ENCODE measurements at places on chromosomes 3 and 15.
A peak's percentile ranks its signal among the peaks of the same experiment; 100 is the strongest.

DNA sequence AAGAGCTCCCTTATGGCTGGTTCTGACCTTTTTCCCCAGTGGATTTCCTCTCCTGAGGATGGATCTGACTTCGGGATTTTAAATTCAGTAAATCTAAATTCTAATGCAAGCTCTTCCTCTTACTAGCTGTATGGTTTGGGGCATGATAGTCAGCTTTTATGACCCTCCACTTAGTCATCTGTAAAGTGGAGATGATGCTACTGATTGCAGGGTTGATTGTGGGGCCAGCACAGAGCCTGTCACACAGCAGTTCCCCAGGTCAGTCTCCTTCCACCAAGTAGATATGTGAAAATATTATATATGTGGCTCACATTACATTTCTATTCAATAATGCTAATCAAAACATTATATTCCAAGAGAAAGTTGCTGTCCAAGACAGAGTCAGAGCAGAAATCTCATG lies 141.3 kb upstream of the UBE2E1 start:
- no peaks in the 10 kb centered on the region for H3K36me3 ChIP-seq
- no peak overlapping the region for H3K27ac ChIP-seq
- peak; percentile 45 for ATAC-seq
- H3K4me3 ChIP-seq = no peak overlapping the region
- H3K27me3 ChIP-seq = peaks cover 4% of the 10 kb centered on the region

DNA sequence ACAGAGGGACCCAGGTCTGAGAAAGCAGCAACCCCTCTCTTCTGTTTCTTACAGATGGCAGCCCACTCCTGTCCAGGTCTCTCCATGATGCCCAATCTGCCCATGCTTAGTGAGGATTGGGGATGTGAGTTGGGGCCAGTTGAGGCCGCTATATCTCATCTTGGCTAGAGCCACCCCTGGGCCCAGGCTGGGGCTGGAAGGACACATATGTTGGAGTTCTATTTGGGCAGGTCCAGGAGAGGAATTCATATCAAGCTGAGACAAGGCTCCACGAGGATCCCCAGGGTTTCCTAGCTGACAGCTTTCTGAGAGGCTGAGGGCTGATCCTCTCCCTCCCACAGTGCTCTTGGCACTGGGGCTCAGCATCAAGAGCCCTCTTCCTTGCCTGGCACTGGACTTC lies 11.4 kb downstream of the TGM5 start:
- no peak overlapping the region for H3K4me3 ChIP-seq
- H3K4me1 ChIP-seq = peaks cover 44% of the 10 kb centered on the region
- no peaks in the 10 kb centered on the region for H3K27me3 ChIP-seq
- ATAC-seq = no peak
- H3K36me3 ChIP-seq = peaks cover 5% of the 10 kb centered on the region
- peak overlapping the region; percentile 94 for H3K27ac ChIP-seq

DNA sequence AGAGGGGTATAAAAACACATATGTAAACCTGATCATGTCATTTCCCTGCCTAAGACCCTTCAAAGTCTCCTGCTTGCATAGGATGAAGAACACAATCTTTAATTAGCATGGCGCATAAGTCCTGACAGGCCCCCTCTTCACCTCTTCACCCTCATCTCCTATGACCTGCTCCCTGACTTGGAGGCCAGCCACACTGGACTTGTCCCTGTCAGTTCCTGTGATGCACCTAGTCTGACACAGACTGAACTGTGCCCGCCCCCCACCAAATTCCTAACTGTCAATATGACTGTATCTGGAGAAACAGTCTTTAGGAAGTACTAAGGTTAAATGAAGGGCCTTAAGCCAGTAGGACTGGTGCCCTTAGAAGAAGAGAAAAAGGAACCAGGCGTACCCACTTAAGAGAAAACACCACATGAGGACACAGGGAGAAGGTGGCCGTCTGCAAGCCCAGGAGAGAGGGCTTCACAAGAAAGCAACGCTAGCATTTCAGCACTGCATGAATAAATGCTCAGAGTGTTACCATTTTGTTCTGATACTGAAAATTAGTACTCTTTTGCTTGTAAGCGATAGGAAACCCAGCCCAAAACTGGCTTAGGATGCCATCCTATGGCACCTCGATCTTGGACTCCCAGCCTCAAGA lies 34.0 kb downstream of the MRPL46 start:
- H3K27me3 ChIP-seq = peaks cover 24% of the 10 kb centered on the region
- H3K27ac ChIP-seq = no peak overlapping the region
- H3K4me3 ChIP-seq = no peak overlapping the region
- no peaks in the 10 kb centered on the region for H3K36me3 ChIP-seq

- no peaks in the 10 kb centered on the region for H3K4me1 ChIP-seq
- H3K36me3 ChIP-seq = no peaks in the 10 kb centered on the region
- ATAC-seq = no peak
- peaks cover 41% of the 10 kb centered on the region for H3K27me3 ChIP-seq
- no peak overlapping the region for H3K27ac ChIP-seq
Observed at GRCh38 chr3:10999221-11000107, 6.9 kb downstream of the SLC6A1 start.

- peaks cover 11% of the 10 kb centered on the region for H3K27me3 ChIP-seq
- H3K36me3 ChIP-seq = no peaks in the 10 kb centered on the region
- H3K4me1 ChIP-seq = no peaks in the 10 kb centered on the region
- no peak for ATAC-seq
Observed at GRCh38 chr15:63010920-63011693, 31.4 kb upstream of the TPM1 start.

DNA sequence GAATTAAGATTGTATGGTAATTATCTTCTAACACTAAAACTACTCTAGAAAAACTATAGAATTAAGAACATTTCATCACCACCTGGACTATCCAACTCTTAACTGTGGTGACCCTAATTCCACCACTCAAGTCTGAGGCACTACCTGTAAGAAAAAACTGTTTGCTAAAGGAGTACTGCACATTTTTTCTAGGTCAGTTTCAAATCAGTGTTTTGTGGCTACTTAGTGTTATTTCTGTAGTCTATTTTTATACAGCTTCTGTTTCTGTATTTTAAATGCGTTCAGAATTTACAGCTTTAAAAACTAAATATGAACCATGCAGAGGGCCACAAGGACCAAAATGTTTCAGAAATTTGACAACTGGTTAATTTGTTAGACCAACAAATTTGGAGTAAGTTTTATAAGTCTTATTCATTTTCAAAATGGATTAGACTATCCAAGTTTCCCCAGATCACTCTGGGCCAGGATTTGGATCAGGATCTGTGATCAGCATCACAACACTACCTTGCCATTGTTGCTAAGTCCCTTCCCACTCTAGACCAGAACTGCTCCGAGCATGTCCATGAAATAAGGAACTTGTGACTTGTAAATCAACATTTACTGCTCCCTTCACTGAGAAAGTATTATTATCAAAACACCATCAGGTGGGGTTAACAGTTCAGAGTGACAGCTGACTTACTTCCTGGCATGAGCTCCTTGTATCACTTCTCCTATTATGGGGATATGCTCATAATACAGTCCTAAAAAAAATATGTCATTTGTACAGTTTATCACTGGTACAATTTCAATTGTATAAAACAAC lies 8.6 kb downstream of the GLT8D1 start:
- ATAC-seq = no peak
- H3K4me3 ChIP-seq = no peak overlapping the region
- no peaks in the 10 kb centered on the region for H3K27me3 ChIP-seq
- peaks cover 7% of the 10 kb centered on the region for H3K4me1 ChIP-seq
- H3K36me3 ChIP-seq = peaks cover 32% of the 10 kb centered on the region

GRCh38 chr3:86995537-86995936 lies 4.6 kb upstream of the VGLL3 start:
- ATAC-seq = no peak
- H3K27me3 ChIP-seq = peaks cover 20% of the 10 kb centered on the region
- no peaks in the 10 kb centered on the region for H3K4me1 ChIP-seq
- no peak overlapping the region for H3K4me3 ChIP-seq
- no peak overlapping the region for H3K27ac ChIP-seq
- H3K36me3 ChIP-seq = no peaks in the 10 kb centered on the region

GRCh38 chr3:24259901-24260512 lies 234.6 kb downstream of the THRB start:
- ATAC-seq = no peak
- no peak overlapping the region for H3K27ac ChIP-seq
- no peaks in the 10 kb centered on the region for H3K36me3 ChIP-seq
- no peaks in the 10 kb centered on the region for H3K27me3 ChIP-seq
- H3K4me3 ChIP-seq = no peak overlapping the region

- no peak for ATAC-seq
- no peaks in the 10 kb centered on the region for H3K36me3 ChIP-seq
- H3K27ac ChIP-seq = no peak overlapping the region
- no peaks in the 10 kb centered on the region for H3K27me3 ChIP-seq
- no peak overlapping the region for H3K4me3 ChIP-seq
- no peaks in the 10 kb centered on the region for H3K4me1 ChIP-seq
Observed at GRCh38 chr15:95644100-95644875, 686.2 kb upstream of the NR2F2 start.

- no peak overlapping the region for H3K4me3 ChIP-seq
- H3K27me3 ChIP-seq = no peaks in the 10 kb centered on the region
- H3K27ac ChIP-seq = no peak overlapping the region
- ATAC-seq = no peak
- H3K4me1 ChIP-seq = no peaks in the 10 kb centered on the region
Observed at GRCh38 chr3:88235102-88235501, 85.3 kb downstream of the C3orf38 start.

- peaks cover 32% of the 10 kb centered on the region for H3K27me3 ChIP-seq
- no peaks in the 10 kb centered on the region for H3K4me1 ChIP-seq
- H3K27ac ChIP-seq = no peak overlapping the region
- no peaks in the 10 kb centered on the region for H3K36me3 ChIP-seq
- no peak for ATAC-seq
Observed at GRCh38 chr3:43968465-43968864, 273.2 kb upstream of the TOPAZ1 start.

- H3K4me1 ChIP-seq = peaks cover under 1% of the 10 kb centered on the region
- peak; percentile 45 for ATAC-seq
- no peaks in the 10 kb centered on the region for H3K36me3 ChIP-seq
- no peaks in the 10 kb centered on the region for H3K27me3 ChIP-seq
- H3K4me3 ChIP-seq = no peak overlapping the region
Observed at GRCh38 chr15:37771465-37771864, 163.0 kb upstream of the TMCO5A start.

GRCh38 chr3:133937061-133937686 lies 41.5 kb upstream of the RAB6B start:
- peaks cover 6% of the 10 kb centered on the region for H3K4me1 ChIP-seq
- no peak for ATAC-seq
- H3K36me3 ChIP-seq = no peaks in the 10 kb centered on the region

- H3K4me1 ChIP-seq = peaks cover 88% of the 10 kb centered on the region
- no peaks in the 10 kb centered on the region for H3K27me3 ChIP-seq
- peak overlapping the region; percentile 91 for H3K27ac ChIP-seq
- H3K36me3 ChIP-seq = peaks cover 50% of the 10 kb centered on the region
Observed at GRCh38 chr3:127753338-127753737, 69.0 kb downstream of the MGLL start.

DNA sequence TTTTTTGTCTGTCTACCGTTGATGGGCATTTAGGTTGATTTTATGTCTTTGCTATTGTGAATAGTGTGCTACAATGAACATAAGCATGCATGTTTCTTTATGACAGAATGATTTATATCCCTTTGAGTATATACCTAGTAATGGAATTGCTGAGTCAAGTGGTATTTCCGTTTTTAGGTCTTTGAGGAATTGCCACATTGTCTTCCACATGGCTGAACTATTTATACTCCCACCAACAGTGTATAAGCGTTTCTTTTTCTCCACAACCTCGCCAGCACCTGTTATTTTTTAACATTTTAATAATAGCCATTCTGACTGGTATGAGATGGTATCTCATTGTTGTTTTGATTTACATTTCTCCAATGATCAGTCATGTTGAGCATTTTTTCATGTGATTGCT lies 89.6 kb upstream of the GALNT15 start:
- no peaks in the 10 kb centered on the region for H3K4me1 ChIP-seq
- no peaks in the 10 kb centered on the region for H3K36me3 ChIP-seq
- H3K27ac ChIP-seq = no peak overlapping the region
- no peak for ATAC-seq

GRCh38 chr15:61880084-61880483 lies 180.2 kb downstream of the VPS13C start:
- H3K4me3 ChIP-seq = no peak overlapping the region
- H3K36me3 ChIP-seq = peaks cover 21% of the 10 kb centered on the region

GRCh38 chr3:29488922-29489321 lies 208.1 kb downstream of the RBMS3 start:
- ATAC-seq = no peak
- no peaks in the 10 kb centered on the region for H3K4me1 ChIP-seq
- no peak overlapping the region for H3K4me3 ChIP-seq
- H3K27me3 ChIP-seq = no peaks in the 10 kb centered on the region
- H3K27ac ChIP-seq = no peak overlapping the region
- no peaks in the 10 kb centered on the region for H3K36me3 ChIP-seq

DNA sequence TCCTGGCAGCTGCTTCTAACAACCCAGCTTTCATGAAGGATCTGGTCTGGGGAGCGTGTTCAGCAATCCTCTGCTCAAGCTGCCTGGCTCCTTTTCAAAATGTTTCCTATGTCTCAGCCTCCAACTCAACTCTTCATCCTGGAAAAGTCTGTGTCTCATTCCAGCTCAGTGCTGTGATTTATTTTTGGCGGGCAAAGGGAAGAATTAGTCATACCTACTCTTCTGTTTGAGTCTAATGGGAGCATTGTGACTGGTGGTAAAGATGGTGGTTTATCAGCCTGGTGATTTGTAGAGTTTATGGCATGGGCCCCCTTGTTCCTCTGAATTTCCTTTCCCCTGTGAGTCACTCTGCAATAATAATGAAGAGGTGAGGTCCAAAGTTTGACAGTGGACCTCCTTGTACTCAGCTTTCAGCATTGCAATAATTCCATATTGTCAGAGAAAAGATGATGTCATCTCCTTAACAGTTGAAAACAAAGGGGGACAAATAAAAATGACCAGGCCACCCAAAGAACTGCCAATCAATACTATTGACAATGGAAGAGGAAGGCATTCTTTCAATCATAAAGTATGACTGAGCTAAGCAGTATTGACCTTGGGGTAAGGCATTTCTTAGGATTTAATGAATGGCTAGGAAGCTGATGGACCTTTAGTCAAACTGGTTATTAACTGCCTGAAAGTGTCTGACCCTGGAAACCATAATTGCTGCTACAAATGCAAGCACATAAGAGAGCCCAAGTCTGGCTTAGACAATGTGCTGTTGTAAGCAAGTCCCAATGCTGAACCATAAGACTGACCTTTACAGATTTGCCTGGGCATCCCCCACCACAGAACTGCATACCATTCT lies 204.7 kb upstream of the MCTP2 start:
- no peak overlapping the region for H3K27ac ChIP-seq
- no peaks in the 10 kb centered on the region for H3K4me1 ChIP-seq
- H3K36me3 ChIP-seq = no peaks in the 10 kb centered on the region
- no peak overlapping the region for H3K4me3 ChIP-seq
- peaks cover 24% of the 10 kb centered on the region for H3K27me3 ChIP-seq
- no peak for ATAC-seq

GRCh38 chr3:127207727-127208482 lies 15.0 kb downstream of the PRR23E start:
- H3K27ac ChIP-seq = no peak overlapping the region
- no peaks in the 10 kb centered on the region for H3K4me1 ChIP-seq
- H3K4me3 ChIP-seq = no peak overlapping the region
- no peak for ATAC-seq
- no peaks in the 10 kb centered on the region for H3K36me3 ChIP-seq
